Vagina (tissue), 2 donors: ENCODE measurements at places on chromosomes 2 and 18.

- DNase-seq = no peak
- no peak overlapping the region for H3K27ac ChIP-seq
- peaks cover 3% of the 10 kb centered on the region for H3K4me1 ChIP-seq
- no peak overlapping the region for H3K4me3 ChIP-seq
These were observed 35.3 kb downstream of the SLC66A2 start for GRCh38 chr18:79916128-79916494.

- DNase-seq = no peak
- no peaks in the 10 kb centered on the region for H3K36me3 ChIP-seq
- no peaks in the 10 kb centered on the region for H3K27me3 ChIP-seq
- no peak overlapping the region for H3K4me3 ChIP-seq
- H3K4me1 ChIP-seq = no peaks in the 10 kb centered on the region
These were observed 326.9 kb downstream of the LPIN1 start for GRCh38 chr2:12073217-12073852.

DNA sequence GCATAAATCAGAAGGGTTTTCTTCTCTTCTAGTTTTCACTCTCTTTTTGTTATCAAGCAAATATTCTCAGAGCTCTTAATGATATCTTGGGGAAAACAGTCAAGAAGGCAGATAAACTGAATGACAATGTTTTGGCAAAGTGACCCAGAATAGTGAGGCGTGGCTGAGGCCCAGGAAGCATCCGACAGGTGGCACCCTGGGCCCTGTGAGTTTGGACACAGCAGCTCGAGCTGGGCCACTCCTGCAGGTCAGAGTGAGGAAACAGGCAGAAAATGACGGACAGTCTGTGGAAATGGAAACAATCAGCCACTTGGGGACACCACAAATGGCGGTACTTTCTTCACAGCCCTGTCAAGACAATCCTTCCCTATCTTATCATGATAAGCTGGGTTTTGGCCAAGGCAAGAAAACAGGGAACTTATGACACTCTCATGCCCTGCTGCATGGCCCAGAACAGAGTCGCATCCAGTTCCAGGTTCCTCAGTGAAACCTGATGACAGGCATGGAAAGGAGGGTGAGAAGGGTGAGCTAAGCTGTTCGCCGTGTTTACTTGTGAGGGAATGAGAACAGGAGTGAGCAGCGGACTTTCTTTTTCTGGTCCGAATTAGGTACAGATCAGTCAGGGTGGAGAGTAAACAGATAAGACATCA is 32.1 kb downstream of the MRPL44 start:
- no peaks in the 10 kb centered on the region for H3K36me3 ChIP-seq
- no peak overlapping the region for H3K27ac ChIP-seq
- no peaks in the 10 kb centered on the region for H3K4me1 ChIP-seq
- no peak for DNase-seq
- H3K27me3 ChIP-seq = no peaks in the 10 kb centered on the region

DNA sequence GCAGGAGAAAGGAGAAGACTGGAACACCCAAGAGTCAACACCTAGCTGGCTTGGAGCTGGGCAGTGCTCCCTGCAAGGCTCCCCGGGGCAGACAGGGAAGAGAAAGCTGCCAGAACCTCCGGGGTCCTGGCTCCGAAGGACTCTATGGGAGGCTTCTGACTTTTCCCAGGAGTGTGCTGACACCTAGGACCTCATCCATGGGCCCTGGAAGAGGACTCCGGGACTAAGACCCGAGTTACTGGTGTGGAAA is 37.8 kb upstream of the ATP6V1B1 start:
- no peak for DNase-seq
- no peak overlapping the region for H3K27ac ChIP-seq
- H3K4me1 ChIP-seq = peaks cover 28% of the 10 kb centered on the region
- no peak overlapping the region for H3K4me3 ChIP-seq
- peaks cover 11% of the 10 kb centered on the region for H3K27me3 ChIP-seq

GRCh38 chr2:241179899-241180298 is 8.6 kb upstream of the ANO7 start:
- no peaks in the 10 kb centered on the region for H3K36me3 ChIP-seq
- DNase-seq = no peak
- no peak overlapping the region for H3K4me3 ChIP-seq

DNA sequence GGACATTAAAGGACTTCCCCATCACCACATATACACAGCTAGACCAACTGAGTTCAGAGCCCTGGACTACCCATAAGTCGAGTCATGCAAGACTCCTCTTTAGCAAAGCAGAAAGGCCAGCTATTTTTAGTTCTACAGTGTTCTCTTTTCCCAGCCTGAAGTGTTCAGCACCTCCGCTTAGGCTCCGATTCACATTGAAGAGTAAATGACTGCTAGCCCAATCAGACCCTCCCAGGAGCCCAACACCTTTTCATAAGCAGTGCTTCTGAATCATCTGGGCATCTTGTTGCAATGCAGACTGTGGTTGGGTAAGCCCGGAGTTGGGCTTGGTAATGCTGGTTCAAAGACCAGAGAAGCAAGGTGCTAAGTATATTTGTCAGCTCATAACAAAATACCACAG is 138.6 kb upstream of the MSH6 start:
- no peaks in the 10 kb centered on the region for H3K36me3 ChIP-seq
- H3K27me3 ChIP-seq = no peaks in the 10 kb centered on the region
- H3K27ac ChIP-seq = no peak overlapping the region
- no peak for DNase-seq
- H3K4me1 ChIP-seq = no peaks in the 10 kb centered on the region

DNA sequence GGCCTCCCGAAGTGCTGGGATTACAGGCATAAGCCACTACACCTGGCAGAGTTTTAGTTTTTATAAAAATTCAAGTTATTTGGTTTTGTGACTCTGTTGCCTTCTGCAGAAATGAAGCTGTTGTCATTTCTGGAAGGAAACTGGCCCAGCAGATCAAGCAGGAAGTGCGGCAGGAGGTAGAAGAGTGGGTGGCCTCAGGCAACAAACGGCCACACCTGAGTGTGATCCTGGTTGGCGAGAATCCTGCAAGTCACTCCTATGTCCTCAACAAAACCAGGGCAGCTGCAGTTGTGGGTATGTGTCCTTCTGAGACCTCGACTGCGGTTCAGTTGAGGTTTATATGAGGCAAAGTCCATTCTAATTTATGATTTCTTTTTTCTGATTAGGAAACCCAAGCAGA is 7.2 kb downstream of the MTHFD2 start:
- no peaks in the 10 kb centered on the region for H3K27me3 ChIP-seq
- DNase-seq = no peak
- H3K36me3 ChIP-seq = no peaks in the 10 kb centered on the region
- H3K27ac ChIP-seq = no peak overlapping the region
- peaks cover 58% of the 10 kb centered on the region for H3K4me1 ChIP-seq

GRCh38 chr2:217412721-217413120 is 552.9 kb upstream of the TNP1 start:
- no peaks in the 10 kb centered on the region for H3K36me3 ChIP-seq
- H3K4me1 ChIP-seq = peaks cover 24% of the 10 kb centered on the region
- DNase-seq = no peak

DNA sequence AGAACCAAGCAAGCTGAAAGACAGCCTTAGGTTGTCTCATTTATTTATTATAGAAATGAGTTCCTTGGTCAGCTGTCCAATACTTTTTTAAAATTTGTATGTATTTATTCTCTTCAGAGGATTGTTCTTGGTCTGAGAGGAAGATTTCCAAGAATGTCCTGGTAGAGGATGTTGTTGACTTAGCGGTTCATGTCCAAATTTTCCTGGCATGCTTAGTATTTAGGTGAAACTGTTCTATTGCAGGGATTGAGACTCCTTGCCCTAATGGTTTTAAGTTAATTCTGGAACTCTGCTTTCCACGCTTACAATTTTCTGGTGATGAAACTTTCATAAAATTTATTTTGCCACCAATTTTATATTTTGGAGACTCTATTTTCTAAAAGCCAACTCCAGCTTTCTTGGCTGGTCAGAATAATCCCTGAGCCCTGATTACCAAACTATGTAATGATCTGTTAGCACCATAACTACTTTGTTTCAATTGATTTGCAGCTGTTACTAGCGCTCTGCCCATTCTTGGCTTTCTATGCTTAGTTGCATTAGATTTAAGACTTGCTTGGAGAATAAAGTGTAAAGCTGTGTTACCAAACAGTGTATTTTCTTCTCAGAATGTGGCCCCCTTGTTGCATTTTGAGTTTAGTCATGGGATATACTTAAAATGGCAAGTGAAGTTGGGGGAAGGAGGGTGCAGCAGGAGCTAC is 1868.8 kb upstream of the CELF4 start:
- H3K4me3 ChIP-seq = no peak overlapping the region
- no peaks in the 10 kb centered on the region for H3K36me3 ChIP-seq
- H3K27ac ChIP-seq = no peak overlapping the region
- H3K27me3 ChIP-seq = no peaks in the 10 kb centered on the region

GRCh38 chr2:205995260-205995659 is 90.7 kb downstream of the INO80D start:
- no peak overlapping the region for H3K4me3 ChIP-seq
- H3K4me1 ChIP-seq = no peaks in the 10 kb centered on the region
- H3K27ac ChIP-seq = no peak overlapping the region
- peaks cover 27% of the 10 kb centered on the region for H3K36me3 ChIP-seq

GRCh38 chr2:240356700-240357640 is 78.5 kb upstream of the GPC1 start:
- H3K36me3 ChIP-seq = no peaks in the 10 kb centered on the region
- no peak overlapping the region for H3K4me3 ChIP-seq
- peaks cover 5% of the 10 kb centered on the region for H3K4me1 ChIP-seq
- H3K27ac ChIP-seq = no peak overlapping the region
- DNase-seq = no peak

DNA sequence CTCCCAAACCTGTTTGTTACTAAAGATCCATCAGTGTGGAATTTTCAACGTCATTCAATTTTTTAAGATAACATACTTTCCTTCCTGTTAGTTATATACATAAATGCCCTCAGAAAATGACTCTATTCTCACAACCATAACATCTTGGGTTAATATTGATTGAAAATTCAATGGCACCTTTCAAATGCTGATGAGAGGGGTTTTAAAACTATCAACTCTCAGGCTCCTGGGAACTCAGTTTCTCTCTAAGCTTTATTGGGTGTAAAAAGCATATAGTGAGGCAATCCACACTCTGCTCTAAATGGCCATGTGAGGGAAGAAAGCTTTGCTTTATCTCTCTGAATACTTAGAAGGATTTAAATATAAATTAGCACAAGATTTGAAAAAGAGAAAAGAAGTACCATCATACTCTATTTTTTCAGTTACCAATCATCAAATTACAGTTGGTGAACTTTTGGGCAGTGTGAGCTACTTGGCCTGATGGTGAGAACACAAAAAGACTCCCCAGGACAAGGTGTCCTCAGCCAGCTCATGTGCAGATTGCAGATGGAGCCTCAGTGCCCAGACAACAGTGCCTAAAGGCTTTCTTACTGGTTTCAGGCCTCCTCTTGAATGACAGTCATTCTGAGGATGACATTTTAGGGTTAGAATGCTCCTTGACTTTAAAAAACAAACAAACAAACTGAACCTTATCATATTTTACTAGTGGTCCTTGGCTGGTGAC is 24.6 kb upstream of the CERS6 start:
- H3K36me3 ChIP-seq = no peaks in the 10 kb centered on the region
- no peak for DNase-seq
- no peaks in the 10 kb centered on the region for H3K27me3 ChIP-seq
- H3K4me1 ChIP-seq = no peaks in the 10 kb centered on the region

DNA sequence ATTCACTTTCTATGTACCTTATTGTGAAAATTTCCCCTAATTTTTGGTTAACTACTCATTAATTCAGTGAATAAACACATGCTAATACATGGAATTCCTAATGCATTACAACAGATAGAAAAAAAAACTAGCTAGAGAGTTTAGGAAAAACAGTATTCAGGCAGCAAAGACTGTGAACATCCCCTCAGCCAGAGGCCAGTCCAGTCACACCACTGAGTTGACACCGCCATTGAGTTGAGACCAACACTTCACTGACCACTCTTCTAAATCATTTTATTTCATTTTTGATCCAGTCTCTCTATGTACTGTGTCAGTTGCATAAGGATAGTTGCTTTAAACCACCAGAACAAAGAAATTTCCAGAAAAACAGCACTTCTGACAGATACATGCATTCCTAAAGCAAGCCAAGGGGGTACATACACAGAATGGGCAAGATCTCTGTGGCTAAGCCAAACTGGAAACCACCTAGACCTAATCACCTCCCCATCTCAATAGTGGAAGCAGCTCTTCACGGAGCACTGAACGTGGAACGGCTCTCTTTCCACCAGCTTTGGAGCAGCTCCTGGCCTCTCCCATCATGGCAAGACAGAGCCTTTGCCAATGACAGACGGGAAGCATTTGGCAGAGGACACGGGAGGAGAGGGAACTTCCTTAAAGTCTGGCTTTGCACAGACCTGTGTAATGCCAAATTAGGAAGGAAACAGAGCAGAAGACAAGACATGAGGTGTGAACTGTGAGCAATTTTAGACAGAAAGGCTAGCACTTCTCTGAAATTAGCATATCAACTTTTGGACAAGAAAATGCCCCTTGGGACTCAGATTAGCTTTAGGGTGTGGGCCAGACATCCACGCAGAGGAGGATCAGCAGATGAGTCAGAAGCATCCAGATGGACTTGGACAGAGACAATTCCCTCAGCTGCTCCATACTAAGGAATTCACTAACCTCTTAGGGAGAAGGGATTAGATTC is 36.4 kb downstream of the CACNB4 start:
- H3K4me1 ChIP-seq = peaks cover 15% of the 10 kb centered on the region
- H3K4me3 ChIP-seq = no peak overlapping the region
- DNase-seq = no peak
- H3K36me3 ChIP-seq = no peaks in the 10 kb centered on the region
- H3K27me3 ChIP-seq = no peaks in the 10 kb centered on the region
- H3K27ac ChIP-seq = peak overlapping the region; percentile 53

GRCh38 chr18:31275722-31276463 is 42.1 kb upstream of the DSG1 start:
- DNase-seq = no peak
- H3K27ac ChIP-seq = no peak overlapping the region
- peaks cover 15% of the 10 kb centered on the region for H3K4me1 ChIP-seq
- no peaks in the 10 kb centered on the region for H3K27me3 ChIP-seq
- no peak overlapping the region for H3K4me3 ChIP-seq
- no peaks in the 10 kb centered on the region for H3K36me3 ChIP-seq

DNA sequence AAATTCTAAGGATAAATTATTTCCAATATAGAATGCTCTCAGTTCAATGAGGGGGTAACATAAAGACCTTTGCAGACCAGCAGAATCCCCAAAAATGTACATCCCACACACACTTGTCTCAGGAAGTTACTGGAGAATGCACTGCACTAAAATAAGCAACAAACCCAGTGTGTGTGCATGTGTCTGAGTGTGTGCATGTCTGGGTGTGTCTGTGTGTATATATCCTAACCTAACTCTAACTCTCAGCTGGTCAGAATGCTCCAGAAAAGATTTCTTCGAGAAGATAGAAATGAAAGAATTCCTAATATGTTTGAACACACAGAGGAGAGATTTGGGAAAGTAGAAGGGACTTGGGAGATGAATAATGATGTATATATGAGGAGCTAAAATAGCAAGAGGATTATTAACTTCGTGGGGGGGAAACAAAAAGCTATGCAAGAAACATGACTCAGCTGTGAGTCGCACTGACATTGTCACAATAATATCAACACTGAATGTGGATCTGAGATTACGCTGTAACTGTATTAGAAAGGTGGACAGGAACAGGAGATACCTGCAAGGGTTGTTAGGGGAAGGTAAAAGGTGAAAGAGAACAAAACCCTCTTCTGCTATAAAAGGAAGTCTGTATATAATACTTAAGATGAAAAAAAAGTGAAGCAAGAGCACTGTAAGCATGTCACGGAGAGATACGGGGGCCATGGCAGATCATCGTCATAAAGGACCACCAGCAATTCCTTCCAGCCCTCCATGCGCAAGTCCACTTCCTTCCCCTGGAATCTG is 11.1 kb downstream of the COLEC12 start:
- no peaks in the 10 kb centered on the region for H3K4me1 ChIP-seq
- H3K27ac ChIP-seq = no peak overlapping the region
- H3K4me3 ChIP-seq = no peak overlapping the region
- no peaks in the 10 kb centered on the region for H3K27me3 ChIP-seq

- DNase-seq = peak; percentile 40
- no peak overlapping the region for H3K27ac ChIP-seq
- no peaks in the 10 kb centered on the region for H3K36me3 ChIP-seq
- no peaks in the 10 kb centered on the region for H3K27me3 ChIP-seq
These were observed 217.8 kb downstream of the BCL11A start for GRCh38 chr2:60335533-60336237.
